A172 (cell line): ENCODE measurements at places on chromosomes 1 and 21. TPM values are rescaled to one million over a fixed set of nuclear protein-coding genes. Genes with fewer than 3 reads are reported as not detected.
A peak's percentile ranks its signal among the peaks of the same experiment; 100 is the strongest.

DNA sequence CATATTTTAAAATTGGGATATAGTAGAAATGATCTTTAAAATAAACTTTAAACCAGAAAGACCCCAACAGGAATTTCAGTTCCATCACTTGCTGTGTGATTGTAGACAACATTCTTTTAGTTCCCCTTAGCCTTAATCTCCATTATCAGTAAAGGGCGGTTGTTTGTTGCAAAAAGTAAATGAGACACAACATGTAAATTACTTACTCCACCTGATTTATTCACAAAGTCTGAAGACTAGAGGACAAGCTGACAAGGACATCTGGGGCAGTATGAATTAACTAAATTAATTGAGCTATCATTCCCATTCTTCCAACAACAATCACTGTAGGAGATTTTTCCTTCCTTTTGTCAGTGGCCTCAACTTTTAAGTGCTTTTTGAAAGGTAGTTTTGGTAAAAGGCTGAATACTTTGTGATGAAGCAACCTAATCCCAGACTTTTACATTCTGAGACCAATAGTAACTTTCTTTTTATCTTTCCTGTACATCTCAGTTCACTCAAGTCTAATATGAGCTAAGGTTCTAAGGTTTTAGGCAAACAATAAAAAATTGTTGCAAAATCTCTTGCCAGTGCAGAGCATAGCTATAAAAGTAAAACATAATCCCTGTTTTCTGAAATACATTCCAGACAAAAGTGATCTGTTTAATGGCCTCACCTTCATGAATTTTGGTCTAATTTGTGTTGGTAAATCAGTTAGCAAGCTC is 6.2 kb downstream of the SLC19A2 start:
- no peak for DNase-seq

DNA sequence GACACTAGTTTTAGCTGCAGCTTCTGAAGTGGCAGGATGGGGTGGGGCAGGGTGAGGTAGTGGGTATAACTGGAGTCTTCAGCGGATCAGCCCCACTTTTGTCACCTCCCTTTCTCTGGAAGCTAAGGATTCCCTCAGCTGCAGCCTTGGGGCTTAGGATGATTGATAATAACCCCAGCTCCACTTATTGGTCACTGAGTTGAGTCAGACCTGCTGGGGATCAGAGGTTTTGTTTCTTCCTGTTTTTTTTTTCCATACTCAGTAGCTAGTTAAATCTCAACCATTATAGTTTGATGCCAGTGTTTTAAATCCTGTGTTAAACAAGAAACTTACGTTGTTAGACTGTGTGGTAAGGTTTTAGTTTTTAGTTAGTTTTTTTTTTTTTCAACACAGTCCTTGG is 57.2 kb downstream of the LAMC1 start:
- DNase-seq = peak; percentile 81

GRCh38 chr1:97780884-97781283 is 139.9 kb downstream of the DPYD start:
- DNase-seq = no peak

DNA sequence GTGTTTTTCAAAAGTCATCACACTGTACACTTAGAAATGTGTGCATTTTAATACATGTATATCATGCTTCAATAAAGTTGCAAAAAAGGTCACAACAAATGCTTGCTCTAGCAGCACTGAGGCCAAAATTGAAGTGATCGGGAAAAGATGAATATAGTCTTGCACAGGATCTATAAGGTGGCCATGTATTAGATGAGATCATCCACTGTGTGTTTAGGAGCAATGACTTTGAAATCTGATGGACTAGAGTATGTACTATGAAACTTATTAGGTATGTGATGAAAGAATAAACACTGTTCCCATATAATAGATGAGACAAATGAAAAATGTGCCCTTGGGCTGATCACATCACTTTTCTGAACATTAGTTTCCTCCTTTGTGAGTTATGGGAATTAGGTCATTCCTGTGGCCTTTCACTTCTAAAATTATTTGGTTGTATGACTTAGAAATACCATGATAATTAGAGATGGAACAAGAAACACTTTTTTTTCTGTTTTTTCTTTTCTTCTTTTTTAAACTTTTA is 984.6 kb downstream of the ADGRL2 start:
- DNase-seq = no peak

DNA sequence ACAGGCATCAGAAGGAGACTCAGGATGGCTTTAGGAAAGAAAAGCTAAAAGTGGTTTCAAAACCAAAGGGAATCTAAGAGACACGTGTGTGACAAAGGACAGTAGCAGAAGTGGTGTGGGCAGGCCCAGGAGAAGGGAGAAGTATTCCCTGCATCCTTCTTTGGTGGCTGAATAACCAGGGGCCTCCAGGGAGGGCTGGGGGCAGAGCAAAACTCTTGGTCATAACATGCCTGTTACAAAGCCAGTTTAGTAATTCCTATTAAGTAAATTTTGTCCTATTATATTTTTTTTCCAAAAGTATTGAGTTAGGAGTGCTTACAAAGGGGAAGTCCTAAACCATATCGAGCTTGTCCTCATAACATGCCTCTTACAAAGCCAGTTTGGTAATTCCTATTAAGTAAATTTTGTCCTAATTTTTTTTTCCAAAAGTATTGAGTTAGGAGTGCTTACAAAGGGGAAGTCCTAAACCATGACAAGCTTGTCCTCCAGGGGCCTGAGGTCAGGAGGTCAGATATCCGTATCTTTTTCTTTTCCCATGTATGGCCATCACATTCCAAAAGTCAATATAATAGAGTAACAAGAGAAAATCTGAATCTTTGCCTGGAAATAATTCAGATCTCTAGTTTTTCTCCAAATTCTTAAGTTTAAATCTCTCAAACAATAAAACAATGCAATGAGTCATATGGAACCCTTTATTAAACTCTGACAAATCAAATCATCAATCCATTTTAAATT is 509.2 kb downstream of the LTN1 start:
- DNase-seq = no peak

Gene MANEAL
- total RNA-seq = 13.2 and 13.9 TPM in 2 replicates

Gene OR2G6
- total RNA-seq = not detected in 2 replicates

Gene FALEC
- total RNA-seq = 0.55 TPM in 1 of 2 replicates, not detected in the other
